ENCODE measurements at places on chromosomes 13 and 19.

GRCh38 chr13:42720858-42721219, 60.5 kb upstream of the FAM216B start:
- DNase-seq, result no peak

GRCh38 chr13:46893798-46894560, 2.9 kb downstream of the HTR2A start:
- DNase-seq, result peak; percentile 78

- no peak for DNase-seq
Observed at GRCh38 chr13:32430018-32430747, 2.3 kb upstream of the N4BP2L1 start.

- no peak for DNase-seq
Observed at GRCh38 chr19:4009990-4010807, 2.7 kb downstream of the PIAS4 start.

GRCh38 chr19:31312009-31312676, 37.1 kb downstream of the TSHZ3 start:
- peak; percentile 36 for DNase-seq

GRCh38 chr13:75920536-75920935, 284.4 kb downstream of the LMO7 start:
- no peak for DNase-seq

DNA sequence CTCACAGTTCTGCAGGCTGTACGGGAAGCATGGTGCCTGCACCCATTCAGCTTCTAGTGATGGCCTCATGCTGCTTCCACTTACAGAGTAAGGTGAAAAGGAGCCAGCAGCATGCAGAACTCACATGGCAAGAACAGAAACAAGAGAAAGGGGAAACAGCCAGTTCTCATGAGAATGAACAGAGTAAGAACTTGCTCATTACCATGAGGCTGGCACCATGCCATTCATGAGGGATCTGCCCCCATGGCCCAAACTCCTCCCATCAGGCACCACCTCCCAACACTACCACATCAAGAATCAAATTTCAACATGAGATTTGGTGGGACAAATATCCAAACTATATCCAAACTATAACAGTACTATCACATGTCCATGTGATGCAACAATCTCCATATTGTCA, 72.1 kb downstream of the KATNAL1 start:
- no peak for DNase-seq

Measured in stimulated activated CD4-positive, alpha-beta T cell treated with anti-CD3 and anti-CD28 coated beads, Interleukin-2, amount 100 ng/mL, for 24 hours (primary cell).